NCI-H69 (cell line): ENCODE measurements at places on chromosomes 16 and 17.

DNA sequence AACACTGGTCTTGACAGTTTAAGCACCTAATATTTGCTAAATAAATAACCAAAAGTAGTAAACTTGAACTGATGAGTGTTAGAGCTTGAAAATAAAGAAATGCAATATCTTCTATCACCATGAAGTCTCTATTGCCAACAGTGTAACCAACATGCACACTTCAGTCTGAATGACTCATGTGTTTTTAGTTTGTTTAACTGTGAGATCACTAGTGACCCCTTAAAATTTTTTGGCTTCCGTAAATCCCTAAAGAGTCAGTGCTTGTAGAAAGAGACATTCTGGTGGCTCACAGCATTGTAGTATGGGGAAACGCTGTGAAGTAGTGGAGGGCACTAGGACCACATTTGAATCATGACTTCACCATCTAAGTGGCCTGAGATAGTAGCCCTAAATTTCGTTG is 341.1 kb downstream of the PMP22 start:
- DNase-seq = no peak

DNA sequence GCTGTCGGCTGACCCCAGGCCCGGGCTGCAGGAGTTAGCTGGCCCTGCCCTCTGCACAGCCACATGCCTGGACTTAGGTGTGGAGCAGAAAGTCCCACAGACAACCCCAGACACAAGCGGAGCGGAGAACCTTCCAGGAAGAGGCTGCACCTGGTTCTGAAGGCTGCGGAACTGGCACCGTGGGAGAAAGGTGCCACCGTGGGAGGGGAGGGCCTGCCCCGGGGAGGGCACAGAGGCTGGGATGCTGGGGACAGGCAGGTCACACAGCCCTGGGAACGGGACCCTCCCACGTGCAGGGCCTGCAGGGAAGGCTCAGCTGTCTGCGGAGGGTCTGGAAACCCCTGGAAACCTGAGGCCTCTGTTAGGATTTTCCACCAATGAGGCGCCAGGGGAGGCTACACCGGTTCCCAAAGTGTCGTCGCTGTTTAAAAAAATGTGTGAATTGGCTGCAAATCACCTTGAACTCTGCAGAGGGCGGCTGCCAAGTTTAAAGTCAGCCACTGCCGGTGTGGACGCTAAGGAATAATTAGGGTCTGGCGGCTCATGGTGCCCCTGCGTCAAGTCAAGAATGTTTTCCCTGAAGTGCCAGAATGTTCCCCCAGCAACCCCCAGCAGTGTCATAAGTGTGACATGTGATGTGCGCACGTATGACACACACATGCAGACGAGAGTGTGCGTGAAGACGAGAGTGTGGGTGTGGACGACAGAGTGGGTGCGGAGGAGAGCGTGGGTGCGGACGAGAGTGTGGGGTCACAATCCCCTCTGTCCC is 50.9 kb upstream of the PABPN1L start:
- DNase-seq = no peak

- no peak for DNase-seq
These were observed 8.3 kb upstream of the PYDC1 start for GRCh38 chr16:31225193-31225592.

GRCh38 chr16:9820476-9821246 is 361.6 kb downstream of the GRIN2A start:
- no peak for DNase-seq

GRCh38 chr16:23318639-23319038 is 16.5 kb downstream of the SCNN1B start:
- peak; percentile 71 for DNase-seq

DNA sequence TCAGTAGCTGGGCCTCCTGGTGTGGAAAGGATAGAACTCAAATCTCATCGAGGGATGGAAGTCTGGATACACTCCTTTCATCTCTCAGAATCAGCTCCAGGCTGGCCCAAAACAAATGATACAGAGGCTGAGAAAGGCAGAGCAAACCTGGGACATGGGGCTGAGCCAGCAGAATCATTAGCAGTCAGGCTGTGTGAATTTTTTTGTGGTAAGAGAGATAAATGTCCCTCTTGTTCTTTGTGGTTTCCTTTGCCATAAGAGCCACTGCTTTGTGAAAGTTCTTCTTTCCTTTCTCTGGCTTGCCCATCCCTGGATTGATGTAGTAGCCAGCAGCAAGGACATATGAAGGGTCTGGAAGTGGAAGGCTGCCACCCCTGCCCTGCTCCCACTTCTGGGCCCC is 146.2 kb downstream of the CDH13 start:
- DNase-seq = no peak

- no peak for DNase-seq
These were observed 742 bp upstream of the NUTF2 start for GRCh38 chr16:67846063-67846319.

- no peak for DNase-seq
These were observed 152.5 kb downstream of the XYLT1 start for GRCh38 chr16:17318238-17318637.

GRCh38 chr16:2237493-2238149 is 1.4 kb downstream of the DNASE1L2 start:
- peak; percentile 50 for DNase-seq

GRCh38 chr16:84851192-84852127 is 31.7 kb downstream of the CRISPLD2 start:
- peak; percentile 95 for DNase-seq

DNA sequence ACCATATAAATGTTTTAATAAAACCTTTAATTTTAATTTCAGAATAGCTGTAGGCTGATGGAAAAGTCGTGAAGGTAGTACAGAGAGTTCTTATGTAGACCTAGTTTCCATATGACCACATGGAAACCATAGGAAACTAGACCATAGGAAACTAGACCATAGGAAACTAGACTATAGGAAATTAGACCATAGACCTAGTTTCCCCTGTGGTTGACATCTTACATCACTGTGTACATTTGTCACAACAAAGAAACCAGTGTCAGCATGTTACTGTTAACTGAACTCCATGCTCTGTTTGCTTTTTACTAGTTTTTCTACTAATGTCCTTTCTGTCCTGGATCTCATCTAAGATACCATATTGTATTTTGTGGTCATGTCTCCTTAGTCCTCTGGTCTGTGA is 14.6 kb downstream of the NUDT7 start:
- no peak for DNase-seq

- no peak for DNase-seq
These were observed 100.3 kb downstream of the MAF start for GRCh38 chr16:79500286-79500685.

DNA sequence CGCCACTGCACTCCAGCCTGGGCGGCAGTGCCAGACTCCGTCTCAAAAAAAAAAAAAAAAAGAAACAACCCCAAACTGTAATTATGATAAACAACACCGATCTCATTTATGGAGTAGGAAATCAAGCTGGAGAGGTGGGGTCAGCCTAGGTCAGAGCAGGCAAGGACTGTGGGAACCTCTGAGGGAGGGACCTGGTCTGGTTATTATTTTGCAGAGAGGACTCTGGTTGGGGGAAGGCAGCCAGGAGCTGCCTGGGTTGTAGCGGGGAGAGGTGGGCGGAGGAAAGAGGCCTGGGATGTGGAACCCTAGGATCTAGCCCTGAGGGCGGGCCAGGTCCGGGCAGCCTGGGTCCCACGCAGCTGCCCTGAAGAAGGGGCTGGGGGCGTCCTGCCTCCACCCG is 10.9 kb upstream of the HS3ST6 start:
- DNase-seq = peak; percentile 61

GRCh38 chr17:46903762-46904672 is 18.9 kb upstream of the GOSR2 start:
- DNase-seq = no peak

GRCh38 chr17:13642188-13642587 is 40.5 kb upstream of the HS3ST3A1 start:
- no peak for DNase-seq

GRCh38 chr17:12900474-12900873 is 111.2 kb downstream of the ARHGAP44 start:
- DNase-seq = no peak

- no peak for DNase-seq
These were observed 10.2 kb downstream of the CACNB1 start for GRCh38 chr17:39187152-39187830.
